Germinal center (tissue), 1 donor: ENCODE measurements at places on chromosomes 16 and 17.

GRCh38 chr16:64627288-64627687, 494.6 kb downstream of the CDH11 start:
- DNase-seq = no peak

- DNase-seq = no peak
These were observed 646 bp upstream of the HES7 start for GRCh38 chr17:8124350-8125153.

DNA sequence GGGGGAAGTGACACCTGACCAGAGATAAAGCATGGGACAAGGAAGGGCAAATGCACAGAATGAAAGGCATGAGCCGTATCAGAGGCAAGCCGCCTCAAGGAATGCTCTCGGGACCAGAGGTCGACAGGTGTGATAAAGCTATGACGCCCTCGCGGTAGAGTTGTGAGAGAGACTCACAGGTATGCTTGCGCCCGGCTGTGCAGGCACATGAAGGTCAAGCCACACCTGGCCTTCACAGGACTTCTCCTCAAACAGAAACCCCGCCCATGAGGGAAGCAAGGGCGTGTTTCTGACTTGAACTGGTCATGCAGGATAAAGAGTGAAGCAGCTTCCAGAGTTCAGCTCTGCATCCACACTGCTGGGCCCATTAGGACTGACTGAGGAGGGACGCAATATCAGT, 7.8 kb downstream of the NCBP3 start:
- no peak for DNase-seq

- no peak for DNase-seq
These were observed 487.4 kb upstream of the SOX9 start for GRCh38 chr17:71633391-71633849.

GRCh38 chr16:86512860-86513470, 2.6 kb downstream of the FOXF1 start:
- no peak for DNase-seq
